ENCODE measurements at places on chromosomes 1 and 21. TPM values are rescaled to one million over a fixed set of nuclear protein-coding genes. Genes with fewer than 3 reads are reported as not detected.
A peak's percentile ranks its signal among the peaks of the same experiment; 100 is the strongest.

GRCh38 chr1:158028969-158029368 is 35.5 kb downstream of the KIRREL1 start:
- no peak for DNase-seq

Gene SPRR1A
- not detected for polyA plus RNA-seq

DNA sequence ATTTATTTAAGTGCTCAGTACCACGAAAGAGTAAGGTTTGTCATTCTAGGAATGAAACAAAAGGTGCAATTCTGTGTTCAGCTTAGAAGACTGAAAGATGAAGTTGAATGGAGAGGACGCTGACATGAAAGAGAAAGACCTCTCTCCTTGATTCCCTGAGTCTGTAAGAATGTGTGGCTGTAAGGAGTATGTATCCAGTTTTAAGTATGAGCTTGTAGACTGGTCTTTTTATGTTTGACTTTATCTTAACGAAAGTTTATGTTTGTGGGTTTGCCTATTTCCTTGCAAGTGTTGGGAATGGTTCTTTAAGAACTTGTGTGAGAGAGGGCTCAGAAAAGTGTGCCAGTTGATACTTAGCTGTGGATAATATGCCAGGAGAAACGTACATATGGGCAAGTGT is 1.4 kb downstream of the CHD1L start:
- no peak for DNase-seq

- peak; percentile 92 for DNase-seq
These were observed at the start of gene SPATC1L for GRCh38 chr21:46183910-46184624. Gene SPATC1L (minus strand): TSS chr21:46184459. CDS start chr21:46182816, 1,643 bp downstream.

Gene PEX10
- polyA plus RNA-seq, result 18.3 TPM
